ENCODE measurements at places on chromosomes 11 and 22.

GRCh38 chr11:2741377-2742131 is 41.8 kb upstream of the KCNQ1OT1 start:
- no peak for DNase-seq

DNA sequence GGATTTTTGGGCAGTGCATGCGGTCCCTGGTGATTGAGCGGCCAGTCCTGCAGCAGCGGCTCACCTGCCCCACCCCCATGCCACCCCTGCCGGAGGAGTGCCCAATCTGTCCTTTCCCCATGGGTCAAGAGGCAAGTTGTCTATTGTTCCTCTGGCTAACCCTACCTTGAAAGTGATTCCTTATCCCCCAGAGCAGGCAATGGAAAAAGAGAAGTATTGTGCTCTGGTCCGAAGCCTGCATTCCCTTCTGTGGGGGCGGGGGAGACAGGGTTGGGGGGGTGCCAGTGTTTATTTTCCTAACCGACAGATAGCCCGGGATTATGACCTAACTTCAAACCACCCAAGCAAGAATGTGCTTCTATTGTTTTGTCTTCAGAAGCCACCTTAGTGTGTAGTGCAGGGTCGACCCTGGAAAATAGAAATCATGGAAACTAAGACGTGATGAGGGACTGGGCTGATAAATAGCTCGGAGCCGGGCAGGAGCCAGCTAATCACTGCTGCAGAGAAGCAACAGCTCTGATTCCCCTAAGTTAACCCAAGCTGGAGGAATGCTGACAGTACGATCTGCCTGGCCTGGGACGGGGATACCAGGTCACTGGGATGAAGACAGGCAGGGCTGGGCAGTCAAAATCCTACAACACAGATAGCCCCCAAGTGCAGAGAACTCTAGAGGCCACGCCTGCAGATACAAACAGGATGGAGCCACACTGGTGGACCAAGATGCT is 38.7 kb upstream of the ATXN10 start:
- DNase-seq, result no peak

- no peak for DNase-seq
Measured at GRCh38 chr22:28918550-28919271, 35.3 kb downstream of the ZNRF3 start.

GRCh38 chr11:83063073-83063754 is 8.5 kb downstream of the RAB30 start:
- no peak for DNase-seq

- DNase-seq, result no peak
Measured at GRCh38 chr11:120577041-120577440, 65.5 kb downstream of the GRIK4 start.

GRCh38 chr11:13669544-13670488 is 1.3 kb downstream of the FAR1 start:
- no peak for DNase-seq

- DNase-seq, result no peak
Measured at GRCh38 chr22:17580441-17581031, 17.2 kb downstream of the SLC25A18 start.

DNA sequence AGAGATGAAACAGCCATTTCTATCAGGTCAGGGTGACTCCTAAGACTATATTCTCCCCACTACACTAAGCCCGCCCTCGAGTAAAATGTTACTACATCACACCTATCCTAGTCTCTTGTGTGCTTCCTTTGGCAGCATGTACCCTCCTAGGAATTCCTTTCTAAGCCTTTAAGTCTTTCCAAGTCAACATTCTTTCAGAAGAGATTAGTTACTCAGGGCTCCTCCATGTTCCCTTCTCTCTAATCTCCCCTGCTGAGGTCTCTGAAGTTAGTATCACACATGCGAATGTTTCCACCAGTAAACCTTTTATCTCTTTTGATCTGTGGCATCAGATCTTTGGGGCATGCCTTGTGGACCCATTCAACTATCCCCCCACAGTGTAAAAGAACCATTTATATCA is 873.7 kb upstream of the FAT3 start:
- DNase-seq, result no peak

GRCh38 chr11:45722144-45722543 is 56.7 kb upstream of the CHST1 start:
- no peak for DNase-seq

- no peak for DNase-seq
Measured at GRCh38 chr11:95253141-95253540, 22.1 kb upstream of the SESN3 start.

DNA sequence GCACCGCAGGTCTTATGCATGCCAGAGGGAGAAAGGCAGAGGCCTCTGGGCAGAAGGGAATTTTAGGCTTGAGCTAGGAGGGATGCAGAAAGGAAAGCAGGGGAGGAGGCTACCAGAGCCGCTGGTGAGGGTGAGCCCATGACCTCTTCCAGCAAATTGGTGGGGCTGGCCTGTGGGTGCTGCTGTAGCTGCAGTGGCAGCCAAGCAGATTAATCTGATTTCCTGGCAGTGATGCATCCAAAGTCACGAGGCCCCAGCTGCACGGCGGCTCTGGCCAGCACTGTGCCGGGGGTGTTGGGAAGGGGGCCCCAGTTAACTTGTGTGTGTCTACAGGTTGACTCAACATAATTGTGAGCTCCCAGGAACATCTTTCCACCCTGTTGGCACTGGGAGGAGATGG is 41.4 kb upstream of the B3GAT1 start:
- DNase-seq, result no peak

DNA sequence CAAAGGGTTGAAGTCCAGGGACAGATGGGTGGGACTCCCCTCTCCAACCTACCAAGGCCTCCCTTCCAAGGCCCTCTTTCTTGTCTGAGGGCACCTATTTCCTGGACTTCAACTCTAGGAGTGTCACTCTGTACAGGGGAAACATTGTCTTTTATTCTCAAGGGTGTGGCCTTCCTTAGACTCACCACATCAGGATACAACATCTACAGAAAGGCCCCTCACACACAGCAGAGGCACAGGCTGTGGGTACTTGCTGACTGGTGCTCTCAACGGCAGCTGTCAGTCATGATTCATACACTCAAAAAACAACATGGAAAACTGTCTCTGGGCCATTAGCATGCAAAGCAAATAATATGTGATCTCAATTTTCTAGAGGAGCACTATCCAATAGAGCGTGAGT is 78.0 kb downstream of the RCN1 start:
- DNase-seq, result no peak

DNA sequence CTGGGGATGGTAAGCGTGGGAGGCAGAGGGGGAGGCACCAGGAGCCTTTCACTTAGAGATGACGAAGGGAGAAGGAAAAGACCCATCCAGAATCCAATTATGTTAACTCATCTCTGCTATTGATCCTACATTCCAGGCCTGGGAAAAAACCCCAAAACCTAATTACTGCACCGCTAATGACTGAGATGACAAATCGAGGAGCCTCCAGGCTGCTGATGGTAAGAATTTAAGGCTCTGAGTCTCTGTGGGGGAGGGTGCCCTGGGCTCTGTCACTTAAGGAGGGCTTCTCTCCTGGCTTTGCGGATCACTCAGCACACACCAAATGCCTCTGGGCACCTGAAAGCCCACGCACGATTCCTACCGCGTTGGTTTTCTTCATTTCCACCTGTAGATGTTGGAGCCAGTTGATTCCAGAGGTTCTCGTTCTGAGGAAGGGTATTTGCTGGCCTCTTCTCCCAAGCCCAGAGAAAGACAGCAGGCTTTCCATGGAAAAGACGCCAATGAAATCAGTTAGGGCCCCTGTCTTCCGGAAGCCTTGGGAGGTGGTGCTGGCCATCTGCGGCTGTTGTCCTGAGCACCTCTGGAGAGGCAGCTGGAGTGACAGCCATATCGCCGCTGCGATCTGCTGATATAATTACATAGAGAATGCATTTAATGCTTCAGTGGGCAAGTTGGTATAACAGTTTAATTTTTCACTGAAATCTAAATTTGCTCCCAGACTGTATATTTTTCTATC is 751.2 kb downstream of the BRD1 start:
- no peak for DNase-seq

DNA sequence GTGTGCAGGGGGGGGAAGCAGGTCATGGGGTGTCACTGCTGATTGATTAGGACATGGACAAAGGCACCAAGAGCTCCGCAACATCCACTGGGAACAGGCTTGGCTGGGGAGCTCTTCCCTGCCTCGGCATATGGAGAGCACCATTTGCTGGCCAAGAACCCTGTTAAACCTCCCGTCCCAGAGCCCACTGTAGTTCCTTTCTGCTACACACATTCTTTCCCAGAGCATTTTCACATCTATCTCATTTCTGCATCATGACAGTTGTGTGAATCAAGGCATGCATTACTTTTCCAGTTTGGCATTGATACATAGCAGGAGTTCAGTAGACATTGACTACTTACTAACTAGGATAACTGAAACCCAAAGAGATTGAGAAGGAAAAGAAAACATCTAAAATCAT is 333.4 kb upstream of the B3GAT1 start:
- no peak for DNase-seq

- no peak for DNase-seq
Measured at GRCh38 chr22:44879301-44879680, 126.9 kb downstream of the ARHGAP8 start.

DNA sequence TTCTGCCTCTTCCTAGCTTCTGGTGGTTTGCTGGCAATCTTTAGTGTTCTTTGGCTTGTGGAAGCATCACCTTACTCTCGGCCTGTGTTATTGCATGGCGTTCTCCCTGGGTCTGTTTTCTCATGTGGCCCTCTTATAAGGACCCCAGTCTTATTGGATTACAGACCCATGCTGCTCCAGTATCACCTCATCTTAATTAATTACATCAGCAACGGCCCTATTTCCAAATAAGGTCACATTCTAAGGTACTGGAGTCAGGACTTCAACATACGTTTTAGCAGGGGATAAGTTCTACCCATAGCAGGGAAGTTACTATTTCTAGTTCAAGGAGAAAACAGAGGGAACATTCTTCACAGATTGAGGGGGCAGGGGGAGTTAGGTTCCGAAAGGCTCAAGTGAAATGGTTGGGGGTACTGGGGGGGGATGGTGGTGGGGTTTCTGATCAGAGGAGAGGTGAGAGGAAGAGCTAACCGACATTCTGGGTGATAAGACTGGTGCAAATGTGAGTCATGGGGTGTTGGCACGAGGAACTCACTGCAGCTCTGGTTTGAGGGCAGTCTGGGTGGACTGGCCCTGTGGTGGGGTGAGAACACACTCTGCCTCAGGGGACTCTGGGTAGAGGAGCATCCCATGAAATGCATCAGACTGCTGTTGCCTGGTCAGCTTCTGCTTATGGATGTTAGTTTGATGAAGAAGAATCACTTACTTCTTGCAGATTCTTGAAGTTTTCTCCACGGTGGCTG is 51.5 kb upstream of the ZBED5 start:
- no peak for DNase-seq

- no peak for DNase-seq
Measured at GRCh38 chr11:71582309-71582895, at the start of gene KRTAP5-11. TSS of gene KRTAP5-11 (minus strand) at chr11:71582875. CDS start at chr11:71582837, 38 bp downstream.

DNA sequence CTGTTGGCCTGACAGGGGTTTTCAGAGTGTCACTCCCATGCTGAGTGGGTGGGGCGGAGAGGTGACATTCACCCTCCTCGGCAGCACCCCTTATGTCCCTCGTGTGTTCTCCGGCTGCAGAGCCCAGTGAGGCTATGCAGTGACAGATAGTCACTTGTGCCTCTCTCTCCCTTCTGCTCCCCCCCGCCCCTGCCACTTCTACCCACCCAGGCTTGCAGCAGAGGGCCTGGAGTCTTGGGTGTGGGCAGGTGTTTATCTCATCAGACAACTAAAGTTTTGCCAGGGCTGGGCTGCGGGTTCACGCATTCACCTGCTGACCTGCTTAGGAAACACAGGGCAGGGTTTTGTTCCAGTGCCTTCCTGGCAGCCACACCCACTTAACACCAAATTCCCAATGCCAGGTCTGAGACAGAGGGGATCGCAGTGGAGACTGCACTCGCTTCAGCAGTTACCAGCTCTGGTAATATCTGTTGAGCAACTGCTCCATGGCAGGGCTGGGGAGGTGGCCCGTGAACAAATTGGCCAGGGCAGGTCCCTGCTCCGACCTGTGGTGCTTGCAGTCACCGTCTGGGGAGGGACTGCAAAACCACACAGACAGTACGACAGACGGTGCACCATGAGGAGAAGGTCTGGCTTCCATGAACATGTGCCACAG is 50.5 kb upstream of the ADA2 start:
- DNase-seq, result no peak

DNA sequence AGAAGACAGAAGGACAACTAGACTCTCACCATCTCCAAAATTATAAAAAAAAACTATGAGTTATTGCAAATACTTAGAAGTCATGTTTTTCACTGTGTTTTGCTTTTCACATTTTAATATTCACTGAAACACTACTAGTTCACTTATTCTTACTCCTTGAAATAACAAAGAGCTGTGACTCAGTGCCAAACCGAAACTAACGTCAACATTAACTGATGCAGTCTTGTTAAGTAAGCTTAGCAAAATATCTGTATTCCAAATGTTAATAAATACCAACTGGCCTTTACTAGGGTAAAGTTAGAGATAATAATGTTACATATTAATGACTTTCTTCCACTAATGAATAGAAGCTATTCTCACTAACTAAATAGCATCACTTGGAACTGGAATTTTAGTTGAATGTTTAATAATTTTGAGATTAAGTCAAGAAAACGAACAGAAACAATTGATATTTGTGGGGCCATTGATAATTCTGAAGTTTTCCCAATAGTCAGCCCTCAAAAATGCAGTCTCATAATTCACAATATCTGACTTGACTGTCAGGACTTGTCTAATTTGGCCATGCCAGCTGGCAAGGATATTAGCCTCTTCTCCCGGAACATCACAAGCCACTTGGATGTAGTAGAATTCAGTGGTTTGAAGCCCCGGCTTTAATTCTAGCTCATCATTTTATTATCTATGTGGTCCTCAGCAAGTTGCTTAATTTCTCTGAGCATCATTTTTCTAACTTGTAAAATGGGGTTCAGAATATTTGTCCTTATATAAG is 230.1 kb upstream of the DDI1 start:
- DNase-seq, result no peak

DNA sequence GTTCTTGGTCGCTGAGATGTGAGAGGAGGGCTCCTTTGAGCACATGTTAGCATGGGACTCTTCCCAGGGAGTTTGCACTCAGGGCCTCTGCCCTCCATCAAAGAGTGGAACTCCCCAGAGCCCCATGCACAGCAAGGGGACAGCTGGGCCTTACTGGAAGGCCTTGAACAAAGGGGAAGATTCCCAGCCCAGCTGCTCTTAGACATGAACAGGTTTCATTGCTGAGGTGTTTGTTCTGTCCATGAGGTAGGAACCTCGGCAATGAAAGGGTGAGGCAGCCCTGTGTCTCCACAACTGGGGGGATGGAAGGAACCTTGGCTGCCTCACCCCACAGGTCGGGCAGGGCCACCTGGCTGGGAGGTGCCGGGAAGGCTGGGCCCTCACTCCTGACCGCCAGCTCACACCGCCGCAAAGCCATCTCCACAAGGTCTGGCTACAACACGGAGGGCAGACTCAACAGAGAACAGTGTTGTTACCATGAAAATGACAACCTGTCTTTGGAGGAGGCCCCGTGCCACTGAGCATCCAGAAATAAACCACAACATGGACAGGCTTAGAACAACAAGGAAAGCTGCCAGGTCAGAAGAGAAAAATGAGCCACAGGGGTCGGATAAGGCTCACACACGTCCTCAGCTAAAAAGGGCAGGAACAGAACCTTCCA is 3.2 kb downstream of the DERL3 start:
- no peak for DNase-seq

- DNase-seq, result peak; percentile 32
Measured at GRCh38 chr22:17412232-17412631, 43.0 kb downstream of the CECR2 start.

- no peak for DNase-seq
Measured at GRCh38 chr11:117315285-117316196, 515 bp downstream of the BACE1 start.

- no peak for DNase-seq
Measured at GRCh38 chr22:37747080-37747714, 50.3 kb downstream of the TRIOBP start.

Data from NCI-H1417 (cell line).